PC-3 (cell line): ENCODE measurements at places on chromosomes 2 and 18. TPM values are rescaled to one million over a fixed set of nuclear protein-coding genes. Genes with fewer than 3 reads are reported as not detected.

- no peak for DNase-seq
Observed at GRCh38 chr2:222504719-222505118, 80.4 kb downstream of the SGPP2 start.

The TACR1 gene
- total RNA-seq = not detected in 2 replicates

DNA sequence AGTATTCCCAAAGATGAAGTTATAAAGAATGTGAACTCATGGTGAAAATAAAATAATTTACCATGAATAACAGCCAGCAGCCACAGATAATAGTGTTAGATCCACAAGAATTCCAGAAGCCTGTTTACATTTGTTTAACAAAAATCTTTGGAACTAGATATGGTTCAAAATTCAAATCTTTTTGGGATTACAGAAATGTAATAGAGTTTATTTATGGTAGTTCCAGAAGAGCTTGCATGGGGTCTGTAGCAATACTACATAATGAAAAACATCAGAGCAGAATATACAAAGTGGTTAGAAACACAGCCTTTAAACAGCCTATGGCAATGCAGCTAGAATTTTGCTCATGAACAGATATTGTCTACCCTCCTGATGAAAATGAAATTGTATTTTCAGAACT lies 179.1 kb downstream of the RDH14 start:
- no peak for DNase-seq

GRCh38 chr2:202822411-202822810 lies 49.2 kb downstream of the ICA1L start:
- no peak for DNase-seq

The RAX gene
- total RNA-seq = not detected in 2 replicates

GRCh38 chr18:42038936-42039335 lies 83.9 kb downstream of the PIK3C3 start:
- DNase-seq = no peak

- DNase-seq = no peak
Observed at GRCh38 chr2:200640176-200640575, 54.4 kb downstream of the AOX1 start.

The MOCOS gene
- 5.1 TPM in 2 replicates for total RNA-seq

- DNase-seq = no peak
Observed at GRCh38 chr18:79508565-79509535, 113.1 kb downstream of the NFATC1 start.

The RIT2 gene
- not detected in 2 replicates for total RNA-seq

DNA sequence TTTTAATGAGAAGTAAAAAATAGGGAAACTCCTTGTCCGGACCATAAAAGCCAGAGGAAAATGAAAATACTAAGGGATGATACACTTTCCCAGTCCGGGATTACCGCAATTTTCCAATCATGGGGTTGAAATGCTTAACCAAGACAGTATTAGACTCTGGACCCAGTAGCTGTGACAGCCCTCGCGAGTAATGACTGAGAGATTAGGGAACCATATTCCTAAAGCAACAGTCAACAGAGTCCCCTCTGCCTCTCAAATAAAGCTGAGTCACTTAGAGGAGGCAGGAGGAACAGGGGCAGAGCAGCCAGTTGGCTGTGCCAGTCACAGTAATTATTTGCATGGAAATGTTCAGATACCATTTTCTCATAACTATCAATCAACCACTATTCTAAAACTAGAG lies 34.8 kb downstream of the GPATCH11 start:
- no peak for DNase-seq

DNA sequence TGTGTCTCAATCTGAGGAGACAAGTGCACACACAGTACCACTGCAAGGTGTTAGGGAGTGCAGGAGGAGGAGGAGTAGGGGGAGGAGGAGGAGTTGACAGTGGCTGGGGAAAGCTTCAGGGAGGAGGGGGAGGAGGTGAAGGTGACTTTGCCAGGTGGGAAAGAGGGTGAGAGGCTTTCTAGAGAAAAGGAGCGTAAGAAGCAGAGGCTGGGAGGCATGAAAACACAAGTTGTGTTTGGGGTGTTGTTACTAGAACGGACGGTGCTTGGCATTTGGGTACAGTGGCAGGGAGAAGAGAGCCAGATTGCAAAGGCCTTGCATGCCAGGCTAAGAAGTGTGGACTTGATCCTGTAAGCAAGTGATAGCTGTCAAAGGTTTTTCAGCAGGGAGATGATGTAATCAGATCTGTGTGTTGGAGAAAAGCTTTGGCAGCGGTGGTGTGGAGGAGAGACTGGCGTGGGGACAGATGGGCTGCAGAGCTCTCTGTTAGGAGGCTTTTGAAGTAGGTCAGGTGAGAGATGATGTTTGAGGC lies 16.2 kb downstream of the TANC1 start:
- no peak for DNase-seq

- DNase-seq = peak; percentile 46
Observed at GRCh38 chr18:74546751-74547530, 12.6 kb downstream of the CNDP1 start.

- no peak for DNase-seq
Observed at GRCh38 chr2:201769666-201770373, 10.9 kb downstream of the ALS2 start.
